ENCODE measurements at places on chromosomes 2 and 18.

DNA sequence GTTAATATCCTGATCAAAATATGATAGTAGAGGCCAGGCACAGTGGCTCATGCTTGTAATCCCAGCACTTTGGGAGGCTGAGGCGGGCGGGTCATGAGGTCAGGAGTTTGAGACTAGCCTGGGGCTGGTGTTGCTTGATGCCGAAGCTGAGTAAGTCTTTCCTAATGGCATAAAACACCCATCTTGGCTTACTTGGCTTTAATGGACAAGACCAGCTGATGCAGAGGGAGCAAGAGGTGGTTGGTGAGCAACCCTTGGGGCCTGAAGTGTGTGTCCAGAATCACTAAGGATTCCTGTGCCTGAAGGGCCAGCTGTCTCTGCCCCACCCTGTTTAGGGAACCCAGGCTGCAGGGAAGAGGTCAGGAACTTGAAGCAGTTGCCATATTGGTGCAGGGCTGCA lies 217.2 kb downstream of the ARL4C start:
- no peak for DNase-seq

GRCh38 chr2:184481865-184482264 lies 116.5 kb upstream of the ZNF804A start:
- no peak for DNase-seq

- no peak for DNase-seq
Observed at GRCh38 chr18:62795813-62796212, 80.5 kb downstream of the PHLPP1 start.

DNA sequence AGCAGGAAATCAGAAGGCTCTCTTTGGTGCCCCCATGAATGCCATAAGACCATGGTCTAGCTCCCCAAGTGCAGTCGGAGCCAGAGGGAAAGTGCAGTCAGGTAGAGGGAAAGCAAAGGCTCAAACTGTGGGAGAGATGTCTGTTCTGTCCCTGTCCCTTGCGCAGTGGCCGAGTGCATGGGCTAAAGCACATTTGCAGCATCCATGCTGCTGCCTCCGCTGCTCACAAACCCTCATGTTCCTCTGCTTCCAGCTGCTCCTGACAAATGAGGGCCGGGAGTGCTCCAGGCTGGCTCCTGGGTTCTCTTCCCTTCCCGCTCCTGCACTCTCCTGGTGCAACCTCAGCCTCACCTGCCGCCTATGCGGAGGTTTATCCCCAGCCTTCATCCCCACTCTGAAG lies 34.2 kb downstream of the SCTR start:
- DNase-seq = no peak

- peak; percentile 65 for DNase-seq
Observed at GRCh38 chr2:30346471-30347169, 100.4 kb upstream of the LCLAT1 start.

DNA sequence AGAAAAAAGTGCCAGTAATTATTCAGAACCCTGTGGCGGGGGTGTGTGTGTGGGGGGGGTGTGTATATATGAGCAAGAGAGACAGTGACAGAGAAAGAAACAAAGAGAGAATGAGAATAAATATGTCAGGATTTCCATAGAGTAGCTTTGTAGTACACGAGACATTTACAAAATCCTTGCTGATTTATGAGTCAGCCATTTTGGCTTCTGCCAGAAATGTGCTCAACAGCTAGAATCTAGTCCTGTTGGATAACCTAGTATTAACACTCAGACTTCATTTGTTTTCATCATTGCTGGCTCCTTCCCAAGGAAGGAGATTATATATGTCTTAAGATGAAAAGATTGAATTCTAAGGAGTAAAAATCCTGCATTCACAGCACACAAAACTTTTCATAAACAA lies 140.5 kb upstream of the HNRNPA3 start:
- no peak for DNase-seq

- no peak for DNase-seq
Observed at GRCh38 chr18:4107049-4107467, 348.0 kb downstream of the DLGAP1 start.

DNA sequence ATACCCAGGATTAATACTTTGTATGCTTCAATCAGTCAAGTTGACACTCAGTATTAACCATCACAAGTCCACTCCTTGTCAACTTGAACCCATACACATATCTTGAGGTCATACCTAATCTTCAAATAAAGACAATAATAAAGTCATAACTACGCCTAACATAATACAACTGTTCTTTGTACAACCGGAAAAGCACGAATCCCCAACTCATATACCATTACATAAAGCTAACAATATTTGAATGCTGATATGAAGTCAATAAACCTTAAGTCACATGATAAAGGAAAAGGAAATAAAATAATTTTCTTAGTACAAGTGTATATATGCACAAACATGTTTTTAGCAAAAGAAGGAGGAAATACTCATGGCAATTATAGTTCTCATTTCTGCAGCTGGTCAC lies 770.6 kb upstream of the GYPC start:
- no peak for DNase-seq

DNA sequence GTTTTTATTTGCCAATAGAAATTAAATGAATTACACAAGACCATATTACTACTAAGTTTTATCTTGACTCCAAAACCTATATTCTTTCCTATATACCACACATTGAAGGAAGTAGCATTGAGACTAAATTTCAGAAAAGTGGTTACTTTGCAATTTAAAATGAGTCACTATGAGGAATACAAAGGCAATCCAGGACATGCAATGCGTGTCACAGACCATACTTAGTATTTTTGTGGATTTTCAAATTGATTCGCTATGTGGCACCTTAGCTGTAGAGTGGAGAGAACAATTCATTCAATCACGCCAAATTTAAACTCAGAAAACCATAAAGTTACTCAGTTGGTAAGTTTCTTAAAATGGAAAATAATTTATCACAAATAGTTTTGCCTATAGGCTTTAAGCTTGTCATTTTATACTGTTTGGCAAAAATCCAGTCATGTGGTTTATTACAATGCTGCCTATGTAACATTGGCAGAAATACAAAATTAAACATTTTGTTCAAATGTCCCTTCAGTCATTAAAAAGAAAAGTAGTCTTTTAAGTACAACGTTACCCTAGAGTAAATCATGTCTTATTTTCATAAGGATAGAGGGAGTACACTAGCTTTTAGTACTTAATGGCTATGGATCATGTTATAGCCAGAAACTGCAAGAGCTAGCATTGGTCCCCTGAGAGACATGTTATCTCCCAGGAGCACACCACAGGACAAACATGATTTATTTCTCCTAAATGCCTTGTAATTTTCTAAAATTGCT lies 222.8 kb upstream of the CDH7 start:
- DNase-seq = no peak

DNA sequence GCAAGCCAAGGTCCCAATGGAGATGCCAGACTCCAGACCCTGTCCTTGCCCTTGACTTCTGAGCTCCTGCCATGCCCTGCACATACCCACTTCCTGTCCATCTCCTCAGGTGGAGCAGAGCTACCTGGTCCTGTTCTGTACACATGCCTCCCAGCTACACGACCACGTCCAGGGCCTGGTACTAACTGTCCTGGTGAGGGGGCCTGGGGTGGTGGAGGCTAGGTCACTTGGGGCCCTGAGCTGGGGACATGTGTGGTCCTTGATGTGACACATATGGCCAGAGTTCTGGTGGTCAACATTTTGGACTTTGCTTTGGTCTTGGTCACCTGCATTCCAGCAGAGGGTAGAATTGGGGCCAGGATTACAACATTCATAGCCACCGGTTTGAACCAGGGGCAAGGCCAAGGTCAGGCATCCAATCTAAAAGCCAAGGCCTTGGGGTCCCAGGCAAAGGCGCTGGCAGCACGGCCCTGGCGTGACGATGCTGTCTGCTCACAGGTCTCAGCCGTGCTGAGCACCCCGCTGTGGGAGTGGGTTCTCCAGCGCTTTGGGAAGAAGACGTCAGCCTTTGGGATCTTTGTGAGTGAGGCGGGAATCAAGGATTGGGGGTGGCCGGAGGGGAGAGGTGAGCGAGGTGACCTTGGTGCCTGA lies 12.6 kb downstream of the MFSD2B start:
- no peak for DNase-seq
